ENCODE measurements at places on chromosomes 6 and 20.
A peak's percentile ranks its signal among the peaks of the same experiment; 100 is the strongest.

- no peak for DNase-seq
These were observed 708 bp downstream of the NRN1 start for GRCh38 chr6:6006006-6006427.

GRCh38 chr6:36563928-36564284, 16.6 kb upstream of the STK38 start:
- no peak for DNase-seq

- DNase-seq, result no peak
These were observed 132.8 kb downstream of the PRND start for GRCh38 chr20:4854561-4854901.

DNA sequence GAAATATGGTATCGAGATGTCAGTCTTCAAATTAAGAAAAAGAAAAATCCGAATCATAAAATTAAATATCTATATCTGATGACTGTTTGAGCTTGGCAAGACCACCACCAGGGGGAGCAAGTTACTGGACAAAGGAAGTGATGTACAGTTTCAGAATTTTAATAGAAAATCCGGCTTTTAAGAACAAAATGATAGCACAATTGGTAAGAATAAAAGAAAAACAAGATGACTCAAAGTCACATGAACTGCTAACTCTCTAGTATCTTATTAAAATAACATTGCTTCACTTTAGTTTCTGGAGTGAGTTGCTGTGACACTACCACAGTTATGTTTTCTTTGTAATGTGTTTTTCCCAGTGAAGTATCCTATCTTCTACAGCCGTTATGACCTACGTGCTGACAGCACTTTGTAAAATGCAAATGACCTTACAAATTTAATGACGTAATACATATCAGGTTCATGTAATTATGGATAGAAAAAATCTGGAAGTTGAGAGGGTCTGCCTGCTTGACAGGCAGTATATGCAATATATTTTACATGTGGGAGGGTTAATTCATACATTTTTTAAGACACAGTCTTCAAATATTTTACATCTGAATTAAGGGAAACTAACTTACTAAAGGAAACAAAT, 405.3 kb upstream of the HS3ST5 start:
- DNase-seq, result peak; percentile 21

- no peak for DNase-seq
These were observed 101.6 kb upstream of the TMEM30A start for GRCh38 chr6:75386050-75386770.

DNA sequence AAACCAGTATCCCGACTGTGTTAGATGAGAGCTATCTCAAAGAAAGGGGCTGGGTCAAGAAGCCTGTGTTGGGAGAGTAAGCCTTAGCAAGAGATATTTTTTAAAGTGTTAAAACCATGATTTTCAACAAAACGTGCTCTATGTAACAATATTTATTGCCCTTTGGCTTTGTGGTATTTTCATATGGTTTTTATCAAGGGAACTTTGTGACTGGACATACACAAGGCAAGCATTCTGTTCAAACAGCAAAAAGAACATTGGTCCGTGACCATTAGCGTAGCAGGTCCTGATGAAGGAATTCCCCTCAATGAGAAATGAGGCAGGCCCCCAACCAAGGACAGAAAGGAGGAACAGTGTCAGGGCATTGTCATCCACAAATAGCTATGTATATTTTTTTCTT, 222.6 kb downstream of the MYLK4 start:
- no peak for DNase-seq

Data from AG09309 (cell line).